Ascending aorta (tissue), 2 donors: ENCODE measurements at places on chromosomes 1 and 21. TPM values are rescaled to one million over a fixed set of nuclear protein-coding genes. Genes with fewer than 3 reads are reported as not detected.

Gene DNASE2B
- not detected for total RNA-seq

Gene GCLM
- total RNA-seq: 3.3 TPM

Gene OR14K1
- total RNA-seq: not detected

Gene CYP4A22
- not detected for total RNA-seq

Gene MYOM3
- 1.2 TPM for total RNA-seq

Gene AQP10
- total RNA-seq: not detected

Gene F5
- not detected for total RNA-seq

Gene HSD3B1
- total RNA-seq: not detected

Gene PLPPR4
- total RNA-seq: 7.2 TPM

Gene MYCL
- 22.1 TPM for total RNA-seq

Gene SAMD11
- total RNA-seq: 9.7 TPM

Gene F13B
- not detected for total RNA-seq

Gene KDM1A
- total RNA-seq: 28.7 TPM

Gene ZNF692
- 13.8 TPM for total RNA-seq

Gene CD48
- not detected for total RNA-seq

Gene VSIG8
- total RNA-seq: not detected

Gene CAPN9
- not detected for total RNA-seq

Gene LDLRAD1
- not detected for total RNA-seq

Gene ATP1A2
- total RNA-seq: 316 TPM

Gene SPATA17
- not detected for total RNA-seq

Gene FCRL3
- not detected for total RNA-seq

Gene KCNJ9
- 1.2 TPM for total RNA-seq

Gene RHBG
- not detected for total RNA-seq

Gene RGS13
- total RNA-seq: not detected

Gene SLC30A10
- total RNA-seq: not detected

Gene KLHDC7A
- not detected for total RNA-seq

Gene UMODL1
- total RNA-seq: not detected

Gene SPRR2E
- total RNA-seq: not detected

Gene ZSWIM5
- 1.2 TPM for total RNA-seq

Gene OR2L8
- total RNA-seq: not detected

Gene FHAD1
- total RNA-seq: not detected

Gene ARHGAP29
- total RNA-seq: 35.1 TPM

Gene RPTN
- not detected for total RNA-seq

Gene OR10X1
- total RNA-seq: not detected

Gene SPRR4
- total RNA-seq: not detected

Gene PRAMEF4
- total RNA-seq: not detected

Gene PCAT6
- total RNA-seq: not detected

Gene AVPR1B
- not detected for total RNA-seq

Gene ATP1A4
- total RNA-seq: not detected

Gene CDCA8
- total RNA-seq: 0.75 TPM

Gene HRNR
- not detected for total RNA-seq

Gene TMEM54
- 60.9 TPM for total RNA-seq

Gene LRRC7
- not detected for total RNA-seq

Gene NBPF3
- 3.9 TPM for total RNA-seq

Gene OR2T35
- total RNA-seq: not detected

Gene TSPEAR
- total RNA-seq: not detected

Gene AIM2
- total RNA-seq: 0.43 TPM

Gene SLFNL1
- total RNA-seq: not detected

Gene NEK2
- total RNA-seq: not detected

Gene DMRTA2
- total RNA-seq: not detected

Gene ATAD3C
- not detected for total RNA-seq

Gene TNFRSF18
- total RNA-seq: not detected

Gene S100A2
- total RNA-seq: not detected

Gene CPTP
- 71.3 TPM for total RNA-seq

Gene ATP6V1G3
- total RNA-seq: not detected

Gene LEFTY2
- total RNA-seq: 2.6 TPM

Gene PADI4
- total RNA-seq: not detected

Gene C1QA
- 202 TPM for total RNA-seq

Gene ATP1B1
- 3.5 TPM for total RNA-seq

Gene KAZN
- total RNA-seq: 58.5 TPM
